Ureter (tissue), 1 donor: ENCODE measurements at places on chromosomes 12 and 14.

DNA sequence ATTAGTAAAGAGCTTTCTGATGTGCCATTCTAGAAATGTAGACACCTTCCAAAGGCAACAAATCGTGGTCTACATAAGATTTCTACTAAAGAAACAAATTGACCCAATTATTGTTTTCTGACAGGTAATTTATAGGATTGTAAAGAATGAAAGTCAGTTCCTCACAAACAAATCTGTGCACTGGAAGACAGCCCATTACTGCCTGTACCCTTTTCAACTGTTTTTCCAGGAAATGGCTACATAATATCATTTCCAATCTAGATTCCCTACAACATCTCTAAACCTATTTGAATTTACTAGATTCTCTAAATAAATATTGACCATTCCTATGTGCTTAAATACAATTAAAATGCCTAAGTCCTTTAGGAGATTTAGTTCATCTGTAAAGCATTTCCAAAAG, 939.1 kb downstream of the FSCB start:
- no peak for DNase-seq

DNA sequence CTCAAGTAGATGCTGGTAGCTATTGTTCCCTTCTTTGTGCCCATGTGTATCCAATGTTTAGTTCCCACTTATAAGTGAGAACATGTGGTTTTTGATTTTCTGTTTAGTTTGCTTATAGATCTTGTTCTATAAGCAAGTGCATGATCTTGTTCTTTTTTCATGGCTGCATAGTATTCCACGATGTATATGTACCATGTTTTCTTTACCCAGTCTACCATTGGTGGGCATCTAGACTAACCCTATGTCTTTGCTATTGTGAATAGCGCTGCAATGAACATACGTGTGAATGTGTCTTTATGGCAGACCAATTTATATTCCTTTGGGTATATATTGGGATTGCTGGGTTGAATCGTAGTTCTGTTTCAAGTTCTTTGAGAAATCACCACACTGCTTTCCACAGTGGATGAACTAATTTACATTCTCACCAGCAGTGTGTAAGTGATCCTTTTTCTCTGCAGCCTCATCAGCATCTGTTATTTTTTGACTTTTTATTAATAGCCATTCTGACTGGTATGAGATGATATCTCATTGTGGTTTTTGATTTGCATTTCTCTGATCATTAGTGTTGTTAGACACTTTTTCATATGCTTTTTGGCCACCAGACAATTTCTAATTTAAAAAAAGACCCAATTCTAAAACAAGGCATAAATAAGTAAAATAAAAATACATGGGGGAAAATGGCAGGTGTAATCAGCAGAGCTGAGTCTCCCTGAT, 50.6 kb downstream of the CPM start:
- DNase-seq, result no peak

GRCh38 chr12:50637870-50638481, 125.9 kb upstream of the ATF1 start:
- no peak for DNase-seq

DNA sequence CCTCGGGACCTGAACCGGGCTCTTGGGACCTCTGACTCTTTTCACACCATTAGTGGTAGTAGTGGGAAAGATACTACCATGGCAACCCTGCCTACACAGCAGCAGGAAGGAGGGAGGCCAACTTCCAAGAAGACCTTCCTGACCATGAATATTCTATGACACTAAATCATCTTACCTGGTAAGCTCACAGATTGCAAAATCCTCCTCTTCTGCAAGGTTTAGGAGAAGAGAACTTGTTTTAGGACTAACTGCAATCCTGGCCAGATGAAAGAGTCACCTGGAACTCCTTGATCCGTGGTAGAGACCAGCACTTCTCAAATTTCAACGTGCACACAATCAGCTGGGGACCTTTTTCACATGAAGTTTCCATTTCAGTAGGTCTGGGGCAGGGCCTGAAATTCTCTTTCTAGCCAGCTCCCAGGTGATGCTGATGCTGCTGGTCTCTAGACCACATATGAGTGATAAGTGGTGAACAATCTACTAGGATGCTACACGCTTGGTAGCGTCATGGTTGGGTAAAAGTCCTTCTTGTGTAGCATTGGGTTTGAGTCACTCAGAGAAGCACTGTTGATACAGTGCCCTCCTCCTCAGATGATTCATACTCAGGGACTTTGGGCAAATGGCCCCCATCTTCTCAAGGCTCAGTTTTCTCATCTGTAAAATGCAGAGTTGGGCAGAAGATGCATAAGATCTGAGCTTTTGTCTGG, 35.6 kb upstream of the FICD start:
- no peak for DNase-seq

GRCh38 chr12:107458163-107458562, 227.4 kb upstream of the PWP1 start:
- no peak for DNase-seq

DNA sequence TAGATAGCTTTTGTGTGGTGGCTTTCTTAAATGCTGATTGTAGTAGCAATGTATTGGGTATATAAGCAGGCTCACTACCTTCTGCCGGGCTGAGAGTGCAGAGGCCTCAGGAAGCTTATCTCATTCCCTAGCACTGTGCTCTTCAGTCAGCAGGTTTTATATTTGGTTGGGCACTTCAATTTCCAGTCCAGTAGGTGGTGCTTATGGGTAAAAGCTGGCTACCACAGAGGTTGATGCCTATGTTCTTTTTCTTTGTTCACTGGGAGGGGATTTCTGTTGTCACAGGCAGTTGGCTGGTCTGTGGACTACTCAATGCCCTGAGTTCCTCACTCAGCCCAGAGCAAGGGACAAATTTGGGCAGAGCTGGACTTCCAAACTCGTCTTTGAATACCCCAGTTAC, 43.0 kb upstream of the GLIPR1 start:
- DNase-seq, result no peak

- DNase-seq, result no peak
Observed at GRCh38 chr12:47276253-47276620, 196.5 kb upstream of the AMIGO2 start.

- no peak for DNase-seq
Observed at GRCh38 chr14:50516091-50516490, 16.3 kb downstream of the MAP4K5 start.

DNA sequence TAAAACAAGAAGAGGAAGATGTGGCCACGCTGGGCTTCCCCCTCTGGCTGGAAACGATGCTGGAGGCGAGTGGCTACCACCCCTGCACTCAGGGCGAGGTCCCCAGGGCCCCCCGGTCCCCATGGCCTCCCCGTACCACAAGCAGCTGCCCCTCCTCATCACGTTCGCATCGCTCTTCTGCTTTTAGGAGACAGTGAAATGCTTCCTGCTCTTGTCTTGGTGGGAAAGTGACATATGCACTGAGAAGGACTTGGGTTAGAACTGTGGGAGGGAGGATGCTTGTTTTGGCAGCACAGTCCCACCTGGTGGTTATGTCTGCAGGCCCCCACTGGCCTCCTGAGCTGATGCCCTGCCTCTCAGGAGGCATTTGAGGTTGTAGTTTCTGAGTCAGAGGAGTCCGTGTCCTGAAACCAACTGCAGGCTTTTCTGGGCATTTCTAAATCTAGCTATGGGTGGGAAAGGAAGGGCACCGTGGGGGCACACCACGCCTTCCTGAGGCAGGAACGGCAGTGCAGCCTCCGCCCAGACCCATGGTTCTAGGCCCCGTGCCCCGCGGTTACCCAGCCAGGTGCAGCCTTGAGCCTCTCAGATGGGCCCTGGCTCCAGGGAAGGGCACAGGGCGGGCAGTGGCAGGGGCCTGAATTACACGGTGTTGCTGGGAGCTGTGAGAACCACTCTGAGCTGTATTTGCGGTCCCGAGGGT, 139.3 kb downstream of the ADGRD1 start:
- no peak for DNase-seq

GRCh38 chr12:128793701-128794100, 30.1 kb downstream of the SLC15A4 start:
- DNase-seq, result no peak

DNA sequence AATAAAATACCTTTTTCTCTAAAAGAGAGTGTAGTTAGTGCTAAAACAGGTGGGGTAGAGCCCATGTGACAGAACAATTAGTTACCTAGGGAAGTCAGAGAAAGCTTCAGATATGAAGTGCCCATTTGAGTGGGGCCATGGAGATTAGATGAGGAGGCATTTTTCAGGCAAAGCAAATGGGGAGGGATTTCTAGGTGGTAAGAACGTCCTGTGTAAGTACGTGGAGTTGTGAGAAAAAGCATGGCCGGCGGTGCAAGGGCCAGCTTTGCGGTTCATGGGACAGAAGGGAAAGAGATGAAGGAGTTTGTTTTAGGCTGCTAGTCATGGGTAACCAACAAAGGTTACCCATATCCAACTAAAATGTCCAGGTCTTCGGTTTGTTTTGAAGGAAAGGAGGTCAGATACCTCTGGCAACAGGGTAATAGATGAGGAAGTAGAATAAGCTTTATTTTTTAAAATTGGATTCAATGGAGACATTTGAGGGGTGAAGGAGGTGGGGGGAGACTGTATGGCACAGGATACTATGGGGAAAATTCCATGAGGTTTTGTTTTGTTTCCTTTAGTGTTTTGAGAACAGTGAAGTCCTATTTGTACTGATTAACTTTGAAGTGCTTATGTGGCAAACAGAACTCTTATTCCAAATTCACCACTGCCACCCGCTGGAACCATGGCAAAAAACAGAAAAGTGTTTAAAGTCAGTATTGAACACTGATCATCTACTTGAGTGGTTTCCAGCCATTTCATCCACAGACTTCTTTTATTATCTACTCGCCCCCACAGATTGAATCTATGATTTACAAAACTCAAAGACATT, 10.0 kb upstream of the SNRPF start:
- no peak for DNase-seq

DNA sequence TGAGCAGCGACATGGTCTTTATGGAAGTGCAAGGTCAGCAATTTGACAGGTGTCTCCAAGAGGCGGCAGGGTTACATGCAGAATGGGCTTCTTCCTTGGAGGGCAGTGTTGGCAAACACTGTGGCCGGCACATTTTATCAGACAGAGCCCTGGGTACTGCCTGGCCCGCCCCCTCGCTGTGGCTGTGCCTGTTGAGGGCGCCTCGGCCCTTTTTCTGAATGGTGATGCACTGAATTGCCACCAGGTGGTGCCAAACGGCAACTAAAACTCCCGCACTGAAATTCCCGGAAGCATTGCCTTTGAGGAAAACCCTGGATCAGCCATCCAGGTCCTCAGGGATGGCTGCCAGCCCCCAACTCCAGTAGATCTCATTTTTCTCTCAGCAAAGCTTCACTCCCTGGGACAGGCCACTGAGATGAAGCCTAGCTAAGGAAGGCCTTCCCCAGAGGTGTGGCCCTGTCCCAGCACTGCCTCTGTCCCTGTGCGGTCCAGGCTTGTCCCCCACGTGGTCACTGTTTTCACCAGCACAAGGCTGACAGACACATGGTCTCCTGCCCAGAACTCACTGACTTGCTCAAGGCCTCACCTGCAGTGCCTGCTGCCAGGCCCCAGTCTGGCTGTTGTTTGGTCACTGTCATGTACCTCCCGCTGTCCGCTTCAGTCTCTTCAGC, 73.6 kb downstream of the TESC start:
- peak; percentile 74 for DNase-seq

GRCh38 chr12:69239922-69240630, 707 bp downstream of the CPSF6 start:
- DNase-seq, result peak; percentile 51

DNA sequence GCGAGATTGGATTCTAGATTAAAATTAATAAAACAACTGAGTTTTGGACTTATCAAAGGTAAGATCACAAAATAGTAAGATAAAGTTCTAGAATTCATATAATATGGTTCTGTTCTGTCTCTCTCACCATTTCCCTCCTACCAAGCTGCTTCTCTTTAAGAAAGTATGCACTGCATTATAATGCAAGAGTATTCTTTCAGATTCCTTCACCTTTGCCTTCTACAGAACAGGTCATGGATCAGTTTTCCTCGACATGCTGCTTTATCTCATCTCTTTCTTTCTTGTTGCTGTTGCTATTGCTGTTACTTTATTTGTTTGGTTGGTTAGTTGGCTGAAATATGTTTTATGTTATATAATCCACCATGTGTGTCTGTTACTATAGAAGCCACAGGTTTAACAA, 357.0 kb downstream of the NAV3 start:
- no peak for DNase-seq
